ENCODE measurements at places on chromosomes 5 and 9.

DNA sequence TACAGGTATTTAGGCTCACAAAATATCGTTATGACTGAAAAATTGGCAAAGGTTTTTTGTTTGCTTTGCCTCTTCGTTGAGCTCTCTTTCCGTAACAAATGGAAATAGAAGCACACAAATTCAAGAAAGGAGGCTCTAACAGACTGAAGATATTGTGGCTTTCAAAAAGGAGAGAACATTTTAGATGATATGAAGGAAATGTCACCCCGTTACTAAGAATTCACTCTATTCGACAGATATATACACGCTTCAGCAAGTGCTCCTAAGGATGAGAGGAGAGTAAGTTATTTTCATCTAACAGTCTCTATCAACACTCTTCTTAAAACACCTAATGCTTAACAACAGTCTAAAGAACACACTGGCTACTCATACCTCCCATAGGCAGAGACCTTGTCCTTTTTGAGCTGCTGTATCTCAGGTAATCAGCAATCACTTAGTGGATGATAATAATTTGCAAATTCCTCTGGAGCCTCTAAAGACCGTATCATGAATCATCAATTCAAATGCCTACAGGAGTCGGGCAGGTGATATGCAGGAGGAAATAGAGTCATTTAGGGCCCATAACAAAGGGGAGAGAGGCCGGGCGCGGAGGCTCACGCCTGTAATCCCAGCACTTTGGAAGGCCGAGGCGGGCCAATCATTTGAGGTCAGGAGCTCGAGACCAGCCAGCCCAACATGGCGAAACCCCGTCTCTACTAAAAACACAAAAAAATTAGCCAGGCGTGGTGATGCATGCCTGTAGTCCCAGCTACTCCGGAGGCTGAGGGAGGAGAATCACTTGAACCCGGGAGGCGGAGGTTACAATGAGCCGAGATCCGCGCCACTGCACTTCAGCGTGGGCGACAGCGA lies 1.4 kb upstream of the HSDL2 start:
- peak; percentile 16 for DNase-seq

DNA sequence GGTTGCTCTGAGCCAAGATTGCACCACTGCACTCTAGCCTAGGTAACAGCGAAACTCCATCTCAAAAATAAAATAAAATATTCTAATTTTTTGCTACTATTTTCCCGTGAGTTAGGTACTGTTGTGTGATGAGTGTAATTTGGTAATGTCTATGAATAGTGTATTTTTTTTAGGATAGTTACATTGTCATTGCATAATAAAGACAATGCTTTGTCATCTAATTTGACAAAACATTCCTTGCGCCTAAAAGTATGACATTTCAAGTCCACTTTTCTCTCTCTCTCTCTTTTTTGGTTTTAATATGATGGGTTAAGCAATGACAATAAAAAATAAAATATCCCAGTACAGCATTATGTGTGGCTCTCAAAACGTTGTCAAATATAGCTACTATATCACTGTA lies 29.3 kb downstream of the UBE2R2 start:
- DNase-seq, result no peak

- no peak for DNase-seq
Measured at GRCh38 chr9:14941501-14942405, 31.5 kb upstream of the FREM1 start.

GRCh38 chr5:91556-92263 lies at the start of gene PLEKHG4B:
Gene PLEKHG4B, plus strand, starts transcription at chr5:92168. Its CDS starts 64 bp downstream, at chr5:92232.
- peak; percentile 77 for DNase-seq

GRCh38 chr9:116156621-116157314 lies 3.2 kb downstream of the PAPPA start:
- DNase-seq, result peak; percentile 59

- DNase-seq, result no peak
Measured at GRCh38 chr9:23542438-23542837, 283.6 kb downstream of the ELAVL2 start.

- DNase-seq, result no peak
Measured at GRCh38 chr5:35674049-35674448, 56.4 kb downstream of the SPEF2 start.

GRCh38 chr5:153429761-153430380 lies 60.6 kb upstream of the GRIA1 start:
- no peak for DNase-seq

DNA sequence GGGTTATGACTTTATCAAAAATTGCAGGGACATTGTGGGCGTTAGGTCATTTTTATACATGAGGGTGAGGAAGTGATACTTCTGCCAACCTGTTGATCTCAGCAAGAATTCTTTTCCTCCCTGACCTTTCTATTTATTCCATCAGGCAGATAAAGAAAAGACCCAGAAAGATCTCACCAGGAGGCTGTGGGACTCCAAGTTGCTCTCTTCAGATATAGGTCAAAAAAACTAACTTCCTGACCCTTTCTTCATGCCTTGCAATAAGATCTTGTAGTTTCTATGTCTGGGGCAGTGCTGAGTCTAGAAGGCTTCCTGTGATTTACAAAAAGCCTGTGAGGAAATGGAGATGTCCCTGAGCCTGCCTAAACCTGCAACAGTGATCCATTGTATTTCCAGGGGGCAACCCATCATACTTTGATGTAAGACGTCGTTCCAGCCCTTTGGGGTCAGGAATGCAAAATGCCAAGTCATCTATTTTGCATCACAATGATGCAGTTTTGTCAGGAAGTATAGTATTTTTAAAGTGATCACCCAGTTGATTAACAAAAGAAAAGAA lies 22.0 kb upstream of the PIK3R1 start:
- DNase-seq, result peak; percentile 59

DNA sequence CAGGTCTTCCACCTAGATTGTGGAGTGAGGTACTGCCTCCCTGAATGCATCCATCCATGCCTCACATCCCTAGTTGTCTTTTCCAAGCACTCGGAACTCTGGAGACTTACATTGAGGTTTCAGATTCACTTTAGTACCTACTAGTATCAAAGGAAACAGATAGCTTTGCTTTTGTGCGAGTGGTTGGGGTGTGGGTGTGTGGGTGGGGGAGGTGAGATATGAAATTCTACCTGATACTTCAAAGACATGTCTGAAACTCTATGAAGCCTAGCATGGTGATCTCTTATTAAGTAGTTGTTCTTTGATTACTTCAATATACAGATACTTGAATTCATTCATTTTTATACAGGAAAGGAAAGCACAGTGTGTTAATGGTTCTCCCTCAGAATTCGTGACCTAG lies 64.4 kb downstream of the MCCC2 start:
- no peak for DNase-seq

- DNase-seq, result no peak
Measured at GRCh38 chr5:134647750-134648424, 698 bp upstream of the SEC24A start.

GRCh38 chr5:180499684-180500083 lies 5.5 kb downstream of the CNOT6 start:
- DNase-seq, result no peak

DNA sequence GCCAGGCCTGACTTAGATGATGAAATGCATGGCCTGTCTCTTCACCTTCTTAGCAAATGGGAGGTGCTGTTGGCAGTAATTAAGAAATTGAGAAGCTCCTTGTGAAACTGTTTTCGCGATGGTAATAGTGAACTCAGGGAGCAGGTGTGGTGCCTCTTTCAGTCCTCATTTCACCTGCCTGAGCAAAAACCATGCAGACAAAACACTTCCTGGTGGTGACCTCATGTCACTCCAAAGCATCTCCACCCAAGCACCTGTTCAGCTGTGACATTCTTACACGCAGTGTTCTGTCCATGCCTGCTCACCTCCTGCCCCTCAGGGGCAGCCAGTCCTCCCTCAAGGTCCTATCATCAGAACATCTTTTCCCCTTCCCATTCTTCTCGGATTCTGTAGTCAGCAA lies 146.5 kb downstream of the CD180 start:
- DNase-seq, result no peak

- no peak for DNase-seq
Measured at GRCh38 chr5:126595486-126596083, 566 bp upstream of the ALDH7A1 start.

- no peak for DNase-seq
Measured at GRCh38 chr5:175325681-175326080, 118.3 kb downstream of the DRD1 start.
